Chondrocyte (in vitro differentiated cells): ENCODE measurements at places on chromosomes 2 and 18. TPM values are rescaled to one million over a fixed set of nuclear protein-coding genes. Genes with fewer than 3 reads are reported as not detected.
A peak's percentile ranks its signal among the peaks of the same experiment; 100 is the strongest.

- peak; percentile 92 for DNase-seq
These were observed 21.0 kb downstream of the SNORC start for GRCh38 chr2:232890896-232891601.

GRCh38 chr2:176553685-176554100 is 284.5 kb downstream of the MTX2 start:
- no peak for DNase-seq

DNA sequence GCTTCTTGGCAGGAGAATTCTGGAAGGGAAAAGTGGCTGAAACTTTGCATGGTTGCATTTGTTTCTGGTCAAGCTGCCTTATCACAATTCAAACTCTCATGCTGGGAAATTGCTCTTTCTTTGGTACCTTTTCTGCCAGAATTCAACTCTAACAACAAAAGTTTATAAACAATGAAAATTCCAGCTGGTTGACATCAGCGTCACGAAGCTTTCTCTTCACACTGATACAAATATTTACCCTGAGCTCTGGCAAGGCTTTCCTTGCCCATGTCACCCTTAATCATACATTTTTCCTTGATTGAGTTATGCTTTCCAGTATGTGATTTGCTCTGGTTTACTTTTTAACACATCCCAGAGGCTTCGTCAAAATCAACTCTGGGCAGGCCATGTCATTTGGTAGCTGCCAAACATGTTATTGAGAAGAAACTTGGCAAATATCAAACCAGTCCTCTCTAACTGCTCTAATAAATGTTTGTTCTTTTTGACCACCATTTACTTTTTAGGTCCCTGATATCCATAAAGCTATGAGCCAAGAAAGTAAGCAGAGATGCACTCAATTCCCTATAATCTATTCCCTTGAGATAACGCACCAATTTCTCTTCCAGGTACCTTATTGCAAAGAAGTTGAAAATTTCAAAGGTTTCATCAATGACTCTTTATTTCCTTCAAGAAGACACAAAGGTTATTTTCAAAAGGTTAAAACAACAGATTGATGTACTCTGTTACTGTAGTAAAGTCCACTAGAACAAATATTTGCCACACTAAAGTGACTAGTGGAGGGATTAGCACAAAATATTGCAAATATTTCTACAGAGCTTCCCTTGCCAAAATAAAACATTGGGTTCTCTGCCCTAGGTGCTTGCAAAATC is 1241.1 kb upstream of the ZEB2 start:
- DNase-seq, result no peak

The RNU2-63P gene
- 2.7 TPM in 1 of 3 replicates, not detected in the others for total RNA-seq

The METTL21A gene
- 11.8 to 16.1 TPM (median 12.7 TPM) in 3 replicates for total RNA-seq

- DNase-seq, result no peak
These were observed 107.1 kb upstream of the MAPRE2 start for GRCh38 chr18:34933909-34934661.

DNA sequence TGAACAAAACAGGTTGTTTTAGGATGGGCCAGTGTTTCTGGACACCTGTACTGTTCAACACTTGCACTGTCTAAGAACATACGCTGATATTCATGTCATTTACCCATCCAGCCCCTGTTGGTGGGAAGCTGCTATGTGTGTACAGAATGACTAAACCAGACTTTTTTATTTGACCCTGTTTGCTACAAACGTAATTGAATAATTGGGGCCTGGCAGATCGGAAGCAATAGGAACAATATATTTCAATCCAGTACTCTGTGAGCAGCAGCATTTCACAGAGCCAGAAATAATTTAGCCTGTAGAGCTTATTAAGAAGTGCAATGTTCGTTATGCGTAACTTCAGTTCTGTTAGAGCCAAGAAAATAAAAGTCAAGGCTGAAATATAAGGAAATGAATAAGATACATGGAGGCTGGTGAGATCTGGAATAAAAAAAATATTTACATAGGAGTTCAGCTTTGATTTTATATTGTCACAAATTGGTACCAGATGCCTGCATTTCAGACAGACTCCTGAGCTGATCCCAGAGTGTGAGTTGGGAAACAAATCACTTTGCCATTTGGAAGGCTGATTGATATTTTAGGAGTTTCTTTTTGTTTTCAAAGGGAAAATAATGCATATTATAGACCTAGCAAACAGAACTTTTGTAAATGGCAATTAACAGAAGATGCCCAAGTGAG is 19.7 kb downstream of the CABLES1 start:
- DNase-seq, result no peak

The MFSD2B gene
- 0.51 TPM in 1 of 3 replicates, not detected in the others for total RNA-seq

- DNase-seq, result no peak
These were observed 448.3 kb downstream of the ARHGAP15 start for GRCh38 chr2:143577489-143577888.

DNA sequence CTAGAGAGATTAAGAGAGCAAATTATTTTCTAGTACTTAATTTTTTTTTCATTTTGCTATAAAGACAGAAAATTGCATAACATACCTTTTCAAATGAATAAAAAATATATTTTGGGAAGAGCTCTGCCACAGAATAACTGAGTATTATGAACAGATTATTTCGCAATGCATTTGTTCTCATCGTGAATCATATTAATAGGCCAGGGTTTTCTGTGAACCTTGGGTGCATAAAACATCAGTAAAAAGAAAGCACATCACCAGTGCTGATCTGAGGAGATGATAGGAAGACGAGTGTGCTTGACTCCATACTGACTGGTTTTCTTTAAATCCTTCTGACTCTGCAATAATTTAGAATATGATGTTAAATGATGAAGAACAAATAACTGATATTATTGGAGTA is 409.1 kb downstream of the CPS1 start:
- DNase-seq, result no peak

- DNase-seq, result no peak
These were observed 139.6 kb upstream of the PELI1 start for GRCh38 chr2:64283641-64284361.

DNA sequence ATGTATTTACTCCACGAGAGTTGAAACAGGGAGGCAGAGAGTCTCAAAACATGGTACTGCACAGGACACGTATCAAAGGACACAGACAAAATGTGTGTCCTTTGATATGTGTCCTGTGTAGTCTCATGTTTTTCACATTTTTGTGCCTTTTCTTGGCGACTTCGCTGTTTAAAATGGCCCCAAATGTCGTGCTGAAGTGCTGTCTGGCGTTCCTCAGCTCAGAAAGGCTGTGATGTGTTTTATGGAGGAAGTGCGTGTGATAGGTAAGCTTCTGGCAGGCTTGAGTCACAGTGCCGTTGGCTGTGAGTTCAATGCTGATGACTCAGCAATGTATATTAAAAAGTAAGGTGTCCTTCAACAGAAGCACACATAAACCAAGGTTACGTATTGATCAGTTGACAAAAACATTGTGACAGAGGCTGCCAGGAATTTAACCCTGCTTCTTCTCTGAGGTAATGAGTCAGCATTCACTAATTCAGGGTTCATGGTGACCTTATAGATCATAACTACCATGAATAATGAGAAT is 78.2 kb downstream of the DYSF start:
- no peak for DNase-seq

- no peak for DNase-seq
These were observed 102.0 kb upstream of the TMEM200C start for GRCh38 chr18:5997361-5997760.

DNA sequence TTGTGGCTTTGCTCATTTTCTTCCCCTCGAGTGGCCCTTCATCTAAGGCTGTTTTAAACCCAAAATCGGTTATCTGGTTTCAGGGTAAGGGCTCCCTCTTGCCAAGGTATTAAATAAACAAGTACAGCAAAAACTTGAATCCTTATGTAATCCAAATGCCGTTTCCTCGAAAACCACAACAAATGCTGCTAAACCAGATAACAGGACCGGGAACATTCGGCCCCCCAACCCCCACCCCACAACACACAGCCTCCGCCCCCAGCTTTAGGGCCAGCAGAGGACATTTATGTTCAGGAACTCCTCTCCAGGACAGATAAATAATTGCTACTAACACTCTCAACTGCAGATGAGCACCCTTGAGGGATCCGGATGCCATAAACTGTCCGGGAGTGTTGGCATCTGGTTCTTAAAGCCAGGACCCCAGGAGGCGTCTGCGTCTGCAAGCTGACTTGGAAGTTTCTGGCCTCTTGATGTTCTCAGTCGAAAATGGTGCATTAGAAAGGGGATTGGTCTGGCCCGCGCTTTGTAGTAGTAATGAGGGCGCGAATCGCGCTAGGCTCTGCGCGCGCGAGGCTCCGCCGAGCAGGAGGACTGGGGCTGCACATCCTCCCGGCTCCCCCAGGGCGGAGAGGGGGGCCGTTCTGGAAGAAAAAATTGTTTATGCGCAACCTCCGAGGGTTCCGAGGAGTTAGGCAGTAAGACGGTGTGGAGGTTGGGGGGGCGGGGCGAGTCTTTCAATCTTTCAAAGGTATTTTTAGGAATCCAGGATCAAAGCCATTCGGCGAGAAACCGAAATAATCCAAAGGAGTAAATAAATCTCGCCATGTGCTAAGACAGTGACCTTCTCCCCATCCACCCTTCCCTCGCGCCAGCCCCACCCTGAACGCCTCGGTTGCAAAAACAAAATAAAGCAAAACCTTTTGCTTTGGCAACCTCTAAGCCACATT is 3.9 kb upstream of the ID2 start:
- no peak for DNase-seq

DNA sequence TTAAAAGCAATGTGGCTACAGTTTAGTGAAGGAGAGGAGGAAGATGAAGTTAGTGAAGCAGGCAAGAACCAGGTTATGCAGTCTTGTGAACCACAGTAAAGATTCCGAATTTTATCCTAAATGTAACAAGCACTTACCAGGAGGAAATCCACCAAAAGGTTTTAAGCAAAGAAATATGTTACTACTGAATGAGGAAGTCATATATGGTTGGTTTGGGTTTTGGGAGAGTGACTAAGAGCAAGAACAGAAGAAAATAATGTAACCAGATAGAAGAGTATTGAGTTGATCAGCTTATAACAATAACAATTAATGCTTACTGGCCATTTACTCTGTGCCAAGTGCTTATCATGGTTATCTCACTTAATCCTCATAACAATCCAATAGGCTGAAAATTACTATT is 1.9 kb downstream of the USP37 start:
- no peak for DNase-seq

DNA sequence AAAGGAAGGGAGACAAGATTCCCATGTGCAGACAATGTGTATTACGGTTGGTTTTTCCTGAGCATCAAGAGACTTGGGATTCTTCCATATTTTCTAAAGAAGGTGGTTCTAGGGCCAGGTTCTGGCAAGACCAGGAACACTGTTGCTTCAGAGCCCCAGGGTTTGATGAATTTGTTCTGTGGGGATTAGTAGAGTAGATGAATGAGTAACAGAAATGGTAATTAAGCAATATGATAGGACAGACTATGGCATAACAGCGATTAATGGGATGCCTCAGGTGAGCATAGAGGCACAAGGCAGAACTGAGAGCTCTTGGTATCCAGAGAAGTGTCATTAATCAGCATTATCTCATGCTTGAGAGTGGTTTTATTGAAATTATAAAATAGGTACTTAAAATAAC is 82.8 kb upstream of the PNPT1 start:
- DNase-seq, result no peak

DNA sequence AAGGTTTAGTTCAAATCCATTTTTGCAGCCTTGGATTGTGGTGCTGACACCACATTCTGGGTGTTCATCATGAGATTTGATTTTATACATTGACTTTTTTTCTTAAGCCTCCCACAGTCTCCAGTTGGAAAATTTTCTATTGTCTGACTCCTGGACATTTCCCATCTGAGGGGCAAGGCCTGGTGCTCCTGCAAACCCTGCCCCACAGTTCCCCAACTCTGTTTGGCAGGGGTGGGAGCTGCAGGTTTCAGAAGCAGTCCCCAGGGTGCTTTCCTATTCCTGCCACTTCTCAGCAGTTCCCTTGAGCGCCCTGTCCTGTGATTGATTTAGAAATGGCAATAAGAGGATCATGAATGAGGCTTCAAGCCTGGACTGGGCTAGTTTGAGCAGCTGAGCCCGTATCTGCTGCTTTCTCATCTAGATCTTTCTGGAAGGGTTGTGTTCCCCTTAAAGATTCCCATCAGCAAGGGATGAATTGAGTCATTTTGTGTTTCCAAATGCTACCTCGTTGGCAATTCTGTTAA is 77.0 kb downstream of the CIB4 start:
- DNase-seq, result no peak

The SOWAHC gene
- total RNA-seq, result 13.2 to 14.7 TPM (median 14.2 TPM) in 3 replicates

- no peak for DNase-seq
These were observed 1.9 kb downstream of the CDH20 start for GRCh38 chr18:61334951-61335683.
